ENCODE measurements at places on chromosomes 7 and 10. TPM values are rescaled to one million over a fixed set of nuclear protein-coding genes. Genes with fewer than 3 reads are reported as not detected.
A peak's percentile ranks its signal among the peaks of the same experiment; 100 is the strongest.

DNA sequence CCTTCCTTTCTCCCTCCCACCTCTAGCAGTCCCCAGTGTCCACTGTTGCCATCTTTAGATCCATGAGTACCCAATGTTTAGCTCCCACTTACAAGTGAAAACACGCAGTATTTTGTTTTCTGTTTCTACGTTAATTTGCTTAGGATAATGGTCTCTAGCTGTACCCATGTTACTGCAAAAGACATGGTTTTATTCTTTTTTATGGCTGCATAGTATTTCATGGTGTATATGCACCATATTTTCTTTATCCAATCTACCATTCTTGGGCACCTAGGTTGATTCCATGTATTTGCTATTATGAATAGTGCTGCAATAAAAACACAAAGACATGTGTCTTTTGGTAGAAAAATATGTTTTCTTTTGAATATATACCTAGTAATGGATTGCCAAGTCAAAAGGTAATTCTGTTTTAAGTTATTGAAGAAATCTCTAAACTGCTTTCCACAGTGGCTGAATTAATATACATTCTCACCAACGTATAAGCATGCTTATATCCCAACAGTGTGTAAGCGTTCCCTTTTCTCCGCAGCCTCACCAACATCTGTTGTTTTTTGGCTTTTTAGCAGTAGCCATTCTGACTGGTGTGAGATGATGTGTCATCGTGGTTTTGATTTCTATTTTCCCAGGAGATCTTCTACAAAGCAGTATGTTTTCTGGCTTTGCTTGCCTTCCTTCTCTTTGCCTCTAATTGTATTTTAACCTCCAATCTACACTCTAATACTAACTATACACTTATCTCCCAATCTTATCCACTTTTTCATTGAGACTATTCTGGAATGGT is 179.5 kb upstream of the PHF14 start:
- DNase-seq: no peak

DNA sequence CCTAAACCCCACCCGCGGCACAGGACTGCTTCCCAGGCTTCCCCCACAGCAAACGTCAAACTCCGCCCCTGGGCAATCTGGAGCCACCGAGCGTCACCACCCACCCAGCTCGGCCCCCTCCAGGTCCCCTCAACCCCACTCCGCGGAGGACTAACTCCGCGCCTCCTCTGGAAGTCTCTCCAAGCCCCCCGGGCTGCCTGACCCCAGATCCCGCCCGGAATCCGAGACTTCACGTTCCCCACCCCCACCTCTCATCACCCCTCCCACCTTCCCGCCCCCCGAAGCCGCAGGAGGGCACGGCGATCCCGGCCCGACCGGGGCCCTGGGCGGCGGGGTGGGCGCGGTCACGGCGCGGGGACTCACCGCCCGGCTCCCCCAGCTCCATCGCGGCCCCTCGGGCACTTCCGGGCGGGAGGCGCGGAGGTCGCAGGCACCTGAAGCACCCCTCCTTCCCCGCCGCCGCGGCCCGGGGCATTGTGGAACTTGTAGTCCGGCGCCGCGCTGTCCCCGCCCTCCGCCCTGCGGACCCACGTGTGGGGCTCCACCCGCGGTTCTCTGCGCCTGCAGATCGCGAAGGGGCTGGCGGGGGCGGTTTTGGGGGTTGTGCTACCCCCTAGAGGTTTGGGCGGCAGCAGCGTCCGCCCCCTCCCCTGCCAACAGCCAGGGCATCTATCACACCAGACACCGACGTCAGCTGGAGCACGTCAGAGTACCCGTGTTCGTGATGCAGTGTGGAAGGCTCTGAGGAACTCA is at the start of gene TMUB1:
Gene TMUB1 (minus strand): TSS at position 423 of the 753 bp plus-strand sequence. CDS start 930 bp downstream, outside the sequence.
- peak; percentile 52 for DNase-seq

DNA sequence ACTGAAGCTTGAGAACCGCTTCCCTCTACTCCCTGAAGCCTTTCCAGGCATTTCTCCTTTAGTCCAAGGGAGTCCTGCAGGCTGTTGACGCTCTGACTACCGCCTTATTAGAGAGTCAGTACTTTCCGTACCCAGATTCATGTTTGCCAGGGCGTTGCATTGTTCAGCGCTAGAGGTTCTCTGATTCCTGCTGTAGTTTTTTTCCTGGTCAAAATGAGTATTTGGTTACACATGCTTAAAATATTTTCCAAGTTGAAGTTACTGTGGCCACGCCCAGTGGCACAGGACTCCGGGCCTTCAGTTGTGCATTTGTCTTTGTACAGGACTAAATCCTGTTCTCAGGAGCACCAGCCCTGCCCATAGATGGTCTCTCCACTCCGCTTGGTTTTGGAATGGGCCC is 7.9 kb downstream of the MTURN start:
- DNase-seq: peak; percentile 43

GRCh38 chr7:26508481-26508880 is 216.8 kb downstream of the SNX10 start:
- no peak for DNase-seq

DNA sequence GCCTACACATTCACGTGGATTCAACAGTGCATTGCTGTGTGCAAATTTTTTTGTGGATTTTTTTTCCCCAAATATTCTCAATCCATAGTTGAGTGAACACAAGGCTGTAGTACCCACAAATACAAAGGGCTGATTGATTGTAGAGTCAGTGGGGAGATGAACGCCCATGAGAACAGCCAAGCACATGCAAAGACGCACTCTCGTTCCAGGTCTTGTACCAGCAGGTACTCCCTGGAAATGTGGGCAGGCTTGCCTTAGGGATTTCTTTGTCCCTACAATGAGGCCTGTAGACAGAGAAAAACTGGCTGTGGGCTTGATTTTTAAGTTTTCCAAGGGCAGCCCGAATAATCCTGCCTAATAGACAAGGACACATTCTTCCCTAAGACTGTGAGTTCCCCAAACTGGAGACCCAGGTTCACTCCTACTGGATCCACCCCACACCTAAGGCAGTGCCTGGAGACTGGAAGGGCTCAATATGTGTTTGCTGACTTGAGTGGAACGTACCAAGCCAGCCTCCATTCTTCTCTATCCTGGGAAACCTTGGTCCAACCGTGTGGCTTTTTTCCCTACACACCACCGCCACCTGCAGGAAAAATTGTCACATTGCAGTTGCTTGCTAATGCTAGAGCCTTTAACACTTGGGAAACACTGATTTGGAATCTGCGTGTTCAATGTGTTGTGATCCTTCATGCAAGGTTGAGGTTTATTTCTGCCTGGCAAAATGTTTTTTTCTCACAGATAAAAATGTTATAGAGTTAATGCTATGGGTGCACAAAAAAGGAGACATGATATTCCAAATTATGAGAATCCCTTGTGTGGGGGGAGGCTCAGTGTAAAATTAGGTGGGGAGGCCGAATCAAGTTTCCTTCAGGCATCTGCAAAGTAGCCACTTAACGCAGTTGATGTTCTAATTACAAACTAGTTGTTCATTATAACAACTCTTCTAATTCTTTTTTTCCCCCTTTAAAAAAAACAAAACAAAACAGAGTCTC is 49.3 kb downstream of the PPP1R17 start:
- DNase-seq: peak; percentile 42

- no peak for DNase-seq
Measured at GRCh38 chr10:3471472-3471871, 298.9 kb upstream of the PITRM1 start.

DNA sequence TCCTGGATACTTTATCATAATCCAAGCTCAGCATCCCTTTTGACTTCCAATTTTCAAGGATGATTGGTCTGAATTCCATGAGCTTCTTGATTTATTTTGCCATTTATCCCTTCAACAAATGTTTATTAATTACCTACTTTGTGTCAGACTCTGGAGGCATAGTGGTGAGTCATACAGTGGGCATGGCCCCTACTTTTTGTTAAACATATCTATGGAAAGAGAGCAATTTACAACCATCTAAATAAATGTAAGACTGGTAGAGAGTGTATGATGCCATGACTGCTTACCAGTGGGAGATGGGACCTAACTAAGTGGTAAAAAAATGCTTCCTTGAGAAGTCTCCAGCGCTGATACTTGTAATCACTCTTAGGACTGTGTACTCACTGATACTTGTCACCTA is 286.6 kb downstream of the SUGCT start:
- DNase-seq: no peak

Gene HABP2
- not detected for total RNA-seq

DNA sequence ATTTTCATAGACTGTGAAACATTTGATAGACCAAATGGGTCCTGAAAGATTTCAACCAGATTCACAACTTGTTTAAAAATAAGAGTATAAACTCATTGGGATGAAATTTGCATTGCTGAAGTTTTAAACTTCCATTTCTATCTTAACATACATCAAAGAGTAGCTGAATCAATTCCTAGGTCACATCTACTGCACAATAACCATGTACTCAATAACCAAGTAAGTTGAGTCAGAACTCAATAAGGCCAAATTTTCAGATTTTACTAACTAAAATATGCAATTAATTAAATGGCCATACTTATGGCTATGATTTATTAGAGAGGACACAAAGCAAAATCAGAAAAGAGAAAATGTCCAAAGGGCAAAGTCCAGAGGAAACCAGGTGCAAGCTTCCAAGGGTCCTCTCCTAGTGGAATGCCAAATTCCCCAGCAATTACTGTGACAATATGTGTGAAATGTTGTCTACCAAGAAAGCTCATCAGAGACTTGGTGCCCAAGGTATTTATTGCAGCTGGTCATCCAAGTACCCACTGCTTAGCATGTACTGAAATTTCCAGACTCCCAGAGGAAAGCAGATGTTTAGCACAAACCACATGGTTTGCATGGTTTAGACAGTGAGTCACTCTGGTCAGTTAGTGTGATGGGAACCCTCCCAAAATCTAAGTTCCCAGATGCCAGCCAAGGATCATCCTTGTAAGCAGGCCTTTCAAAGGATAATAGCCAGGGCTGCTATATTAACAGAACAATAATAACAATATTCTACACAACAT is 238.9 kb downstream of the IPMK start:
- peak; percentile 79 for DNase-seq

GRCh38 chr7:155066417-155066950 is 3.6 kb upstream of the HTR5A start:
- peak; percentile 52 for DNase-seq

Gene OPN4
- not detected for total RNA-seq

DNA sequence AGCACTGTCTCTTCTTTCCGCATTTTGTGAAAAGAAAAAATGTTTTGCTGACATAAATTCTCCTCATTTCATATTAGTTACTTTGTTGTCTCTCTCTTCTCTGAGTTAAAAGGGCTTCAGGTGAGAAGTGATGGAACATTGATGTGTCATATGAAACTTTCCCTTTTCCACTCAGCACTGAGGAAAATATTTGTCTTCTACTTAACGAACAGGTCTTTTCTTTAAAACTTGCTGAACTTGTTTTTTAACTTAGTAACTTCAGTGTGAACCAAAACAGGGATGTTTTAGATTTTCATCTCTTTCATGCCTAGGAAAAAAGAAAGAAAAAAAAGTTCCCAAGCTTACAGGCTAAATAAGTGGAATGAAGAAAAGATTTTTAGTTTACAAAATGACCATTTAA is 19.0 kb upstream of the TSPAN12 start:
- no peak for DNase-seq

- no peak for DNase-seq
Measured at GRCh38 chr7:39924122-39924521, 25.9 kb upstream of the CDK13 start.
